ENCODE measurements at places on chromosomes 7 and 10.

- no peak for DNase-seq
Observed at GRCh38 chr7:73941836-73942551, 81.0 kb downstream of the TMEM270 start.

GRCh38 chr10:78902815-78903214, 166.0 kb upstream of the ZMIZ1 start:
- DNase-seq, result no peak

- no peak for DNase-seq
Observed at GRCh38 chr10:97090035-97090434, 95.7 kb downstream of the SLIT1 start.

- DNase-seq, result no peak
Observed at GRCh38 chr7:83964318-83964717, 230.3 kb downstream of the SEMA3A start.

DNA sequence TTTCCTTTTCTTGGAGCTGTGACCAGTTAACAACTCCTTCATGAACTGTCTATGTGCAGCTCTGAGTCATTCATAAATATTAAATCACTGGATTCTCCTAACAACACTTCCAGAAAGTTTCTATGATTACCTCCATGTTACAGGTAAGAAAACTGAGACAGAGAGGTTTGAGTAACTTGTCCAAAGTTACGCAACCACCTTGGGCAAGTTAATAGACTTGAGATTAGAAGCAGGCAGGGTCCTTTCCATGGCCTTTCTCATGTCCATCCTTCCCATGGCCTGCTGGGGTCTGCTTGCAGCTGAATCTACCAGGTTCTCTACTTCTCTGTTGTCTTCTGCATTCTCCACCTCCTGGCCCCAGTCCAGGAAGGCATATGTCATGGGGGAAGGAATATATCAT, 648.8 kb upstream of the MKI67 start:
- DNase-seq, result no peak

DNA sequence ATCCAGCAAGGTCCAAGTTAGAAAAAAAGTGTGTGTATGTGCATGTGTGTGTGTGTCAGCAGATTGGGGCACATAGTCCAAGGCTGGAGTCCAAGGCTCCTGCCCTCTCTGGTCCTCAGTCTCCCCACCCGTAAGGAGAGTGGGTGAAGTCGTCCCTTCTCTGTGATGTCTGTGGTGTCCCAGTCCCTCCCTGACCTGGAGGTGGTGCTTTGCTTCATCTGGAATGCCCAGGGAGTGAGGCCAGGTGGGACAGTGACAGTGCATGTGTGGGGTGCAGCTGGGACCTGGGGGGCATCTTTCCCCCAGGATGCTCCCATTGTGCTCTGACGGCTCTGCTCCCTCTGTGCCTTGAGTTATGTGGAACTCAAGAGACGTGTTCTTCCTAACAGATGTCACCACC, 18.0 kb downstream of the AQP1 start:
- no peak for DNase-seq

DNA sequence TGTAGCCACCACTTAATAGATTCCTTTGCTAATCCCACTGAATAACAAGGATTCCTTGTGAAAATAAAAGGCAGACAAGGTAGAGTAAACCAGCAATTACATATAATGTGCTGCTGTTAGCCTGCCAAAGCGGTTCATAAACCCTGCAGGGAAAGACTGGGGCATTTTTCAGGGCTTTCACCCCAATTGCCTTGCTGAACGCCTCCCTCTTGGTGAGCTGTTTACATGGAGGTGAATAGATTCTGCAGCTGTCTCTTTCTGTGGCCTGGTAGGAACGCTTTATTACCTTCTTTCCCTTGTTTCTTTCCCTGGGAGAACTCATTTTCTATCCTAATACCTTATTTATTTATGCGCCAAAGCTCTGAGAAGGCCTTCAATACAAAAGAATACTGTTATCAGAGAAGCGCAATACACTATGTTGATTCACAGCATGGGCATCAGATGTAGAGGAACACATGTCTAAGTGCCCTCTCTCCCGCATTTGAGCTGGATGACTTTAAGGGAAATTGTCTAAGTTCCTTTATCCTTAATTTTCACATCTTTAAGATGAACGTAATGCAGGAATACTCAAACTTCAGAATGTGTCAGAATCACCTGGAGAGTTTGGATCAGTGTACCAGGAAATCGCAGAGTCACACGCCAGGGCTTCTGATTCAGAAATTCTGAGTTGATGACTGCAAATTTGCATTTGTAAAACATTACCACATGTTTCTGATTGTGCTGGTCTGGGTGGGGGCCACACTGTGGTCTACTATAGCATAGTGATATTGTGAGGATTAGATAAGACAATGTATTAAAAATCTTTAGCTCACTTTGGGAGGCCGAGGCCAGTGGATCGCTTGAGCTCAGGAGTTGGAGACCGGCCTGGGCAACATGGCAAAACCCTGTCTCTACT, 1203.8 kb downstream of the SORCS3 start:
- DNase-seq, result no peak

DNA sequence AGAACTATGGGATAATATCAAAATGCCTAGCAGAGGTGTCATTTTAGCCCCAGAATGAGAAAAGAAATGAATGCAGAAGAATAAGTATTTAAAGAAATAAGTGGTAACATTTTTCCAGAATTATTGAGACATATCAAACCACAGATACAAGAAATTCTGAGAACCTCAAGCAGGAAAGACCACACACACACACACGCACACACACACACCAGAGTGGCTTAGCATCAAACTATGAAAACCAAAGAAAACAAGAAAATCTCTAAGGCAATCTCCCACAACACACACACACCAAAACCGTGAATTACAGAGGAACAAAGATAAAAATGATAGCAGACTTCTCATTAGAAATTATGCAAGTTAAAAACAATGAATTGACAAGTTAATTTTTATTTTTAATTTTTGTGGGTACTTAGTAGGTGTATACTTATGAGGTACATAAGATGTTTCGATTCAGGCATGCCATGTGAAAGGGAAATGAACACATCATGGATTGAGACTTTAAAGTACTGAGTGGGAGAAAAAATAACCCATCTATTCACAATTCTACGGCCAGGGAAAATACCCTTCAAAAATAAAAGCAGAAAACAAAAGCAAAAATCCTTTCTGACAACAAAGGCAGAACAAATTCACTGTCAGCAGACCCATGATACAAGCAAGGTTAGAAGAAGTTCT, 14.6 kb downstream of the PPIF start:
- DNase-seq, result no peak

DNA sequence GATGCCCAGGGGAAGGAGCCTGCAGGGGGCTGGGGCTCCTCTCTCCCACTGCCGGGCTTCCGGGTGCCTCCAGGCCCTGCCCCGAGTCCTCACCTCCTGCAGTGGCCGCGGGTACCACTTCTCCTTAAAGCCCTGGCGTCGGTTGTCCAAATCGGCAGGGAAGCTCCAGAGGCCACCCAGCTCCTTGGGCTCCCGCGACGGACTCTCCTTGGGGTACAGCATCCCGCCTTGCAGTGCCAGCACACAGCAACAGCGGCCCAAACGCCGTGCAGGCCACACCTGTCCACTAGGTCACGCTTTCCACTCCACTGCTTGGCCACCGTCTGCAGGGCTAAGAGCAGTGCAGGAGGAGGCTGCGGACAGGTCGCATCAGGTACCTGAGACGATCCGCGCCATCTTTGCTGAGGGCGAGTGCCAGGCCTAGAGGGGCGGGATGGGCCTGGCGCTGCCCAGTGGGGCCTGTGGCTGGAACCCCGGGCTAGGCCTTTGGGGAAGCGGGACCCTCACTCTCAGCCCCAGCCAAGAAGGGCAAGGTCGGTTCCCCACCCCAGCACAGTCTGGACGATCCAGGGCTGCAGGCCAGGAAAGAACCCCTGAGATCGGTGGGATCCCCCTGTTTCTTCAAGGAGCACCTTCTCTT, 47.7 kb upstream of the ZNF479 start:
- DNase-seq, result no peak

- DNase-seq, result no peak
Observed at GRCh38 chr7:130087364-130087763, 17.0 kb downstream of the KLHDC10 start.

GRCh38 chr7:73830681-73831583, at the start of gene CLDN4:
Gene CLDN4, plus strand, starts transcription at chr7:73830996. Its CDS starts 206 bp downstream, at chr7:73831202.
- DNase-seq, result no peak

GRCh38 chr7:129495987-129496386, 6.3 kb upstream of the SMKR1 start:
- DNase-seq, result no peak

DNA sequence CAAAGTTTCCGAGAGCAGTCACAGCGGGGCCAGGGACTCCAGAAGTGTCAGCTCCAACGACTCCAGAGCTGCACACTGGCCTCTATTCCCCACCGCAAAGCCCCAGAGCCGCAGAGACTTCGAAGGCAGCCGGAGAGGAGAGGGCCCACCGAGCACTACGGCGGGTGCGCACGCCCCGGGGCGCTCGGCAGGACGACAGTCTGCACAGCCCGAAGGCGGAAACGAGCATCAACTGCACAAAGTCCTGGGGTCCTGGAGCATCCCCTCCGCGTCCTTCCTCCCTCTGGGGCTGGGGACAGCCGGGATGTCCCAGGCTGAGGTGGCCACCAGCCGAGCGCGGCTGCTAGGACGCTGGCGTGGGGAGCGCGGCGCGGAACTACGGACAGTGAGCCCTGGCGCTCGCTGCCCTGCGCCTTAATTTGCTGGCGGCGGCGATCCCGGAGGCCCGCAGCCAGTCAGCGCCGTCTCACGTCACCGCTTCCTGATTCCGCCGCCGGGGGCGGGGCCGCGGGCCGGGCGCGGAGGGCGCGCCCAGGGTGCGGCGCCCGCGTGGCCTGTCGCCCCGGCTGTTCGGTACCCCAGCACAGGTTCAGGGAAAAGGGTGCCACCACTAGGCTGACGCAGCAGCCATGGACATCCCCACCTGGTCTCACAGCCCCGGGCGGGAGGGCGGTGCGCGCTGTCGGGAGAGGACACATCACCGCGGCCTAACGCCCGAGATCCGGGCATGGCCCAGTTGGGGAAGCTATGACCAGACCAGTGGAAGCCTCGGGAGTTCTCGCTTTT, at the start of gene TBX20:
TBX20 (minus strand) TSS at position 391 of the 786 bp plus-strand sequence. CDS start 480 bp downstream, outside the sequence.
- DNase-seq, result no peak

DNA sequence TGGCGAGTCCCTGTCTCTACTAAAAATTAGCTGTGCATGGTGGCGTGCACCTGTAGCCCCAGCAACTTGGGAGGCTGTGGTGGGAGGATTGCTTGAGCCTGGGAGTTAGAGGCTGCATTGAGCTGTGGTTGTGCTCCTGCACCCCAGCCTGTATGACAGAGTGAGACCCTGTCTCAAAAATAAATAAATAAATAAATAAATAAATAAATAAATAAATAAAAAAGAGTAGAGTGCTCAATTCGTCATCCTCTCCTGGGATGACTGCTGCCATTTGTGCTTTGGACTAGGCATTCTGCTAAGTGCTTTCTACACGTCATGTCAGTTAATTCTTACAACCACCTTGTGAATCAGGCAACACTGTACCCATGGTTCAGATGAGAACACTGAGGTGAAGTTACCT, 130.6 kb downstream of the DOCK1 start:
- no peak for DNase-seq

- DNase-seq, result no peak
Observed at GRCh38 chr7:108190891-108191290, 60.7 kb upstream of the LAMB4 start.

DNA sequence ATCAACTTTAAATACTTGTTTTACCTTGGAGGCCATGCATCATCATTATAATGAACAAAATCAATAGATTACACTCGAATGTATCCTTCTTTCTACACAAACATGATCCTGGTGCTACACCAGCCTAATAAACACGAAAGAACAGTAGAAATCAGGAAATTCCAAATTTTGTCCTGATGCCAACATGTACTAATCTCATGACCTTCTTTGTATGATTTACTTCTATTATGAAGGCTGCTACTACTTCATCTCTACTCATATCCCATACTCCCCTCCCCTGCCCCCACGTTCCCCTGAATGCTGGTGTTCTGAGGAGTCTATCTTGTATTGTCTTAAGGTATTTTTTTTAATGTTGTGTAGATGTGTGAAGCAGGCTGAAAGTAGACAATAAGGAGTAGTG, 315.0 kb downstream of the CACNA2D1 start:
- no peak for DNase-seq

DNA sequence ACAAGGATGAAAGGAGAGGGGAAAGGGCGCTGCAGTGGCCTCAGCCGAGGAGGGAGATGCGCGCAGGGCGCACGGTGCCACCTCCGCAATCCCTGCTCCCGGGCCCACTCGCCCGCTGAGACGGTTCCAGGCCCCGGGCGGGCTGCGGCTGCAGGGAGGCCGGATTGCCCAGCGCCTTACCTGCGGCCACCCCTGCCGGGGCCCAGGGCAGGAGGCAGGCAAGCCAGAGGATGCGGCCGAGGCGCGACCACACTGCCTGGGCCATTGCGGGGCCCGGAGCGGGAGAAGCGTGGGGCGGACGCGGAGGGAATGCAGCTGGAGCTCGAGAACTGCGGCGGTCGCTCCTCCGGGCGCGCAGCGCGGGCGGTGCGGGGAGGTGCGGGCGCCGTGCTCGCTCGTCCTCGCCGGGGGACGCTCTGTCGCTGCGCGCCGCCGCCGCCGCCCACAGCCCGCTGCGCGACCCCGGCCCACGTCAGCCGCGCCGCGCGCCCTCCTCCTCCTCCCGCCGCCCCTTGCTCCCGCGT, at the start of gene TMEM130:
TMEM130 (minus strand) TSS at position 418 of the 524 bp plus-strand sequence; CDS start at position 265, 153 bp downstream.
- DNase-seq, result no peak

GRCh38 chr10:125820701-125821100, 2.4 kb downstream of the UROS start:
- no peak for DNase-seq

GRCh38 chr7:25780904-25781303, 371.1 kb upstream of the NFE2L3 start:
- DNase-seq, result no peak

DNA sequence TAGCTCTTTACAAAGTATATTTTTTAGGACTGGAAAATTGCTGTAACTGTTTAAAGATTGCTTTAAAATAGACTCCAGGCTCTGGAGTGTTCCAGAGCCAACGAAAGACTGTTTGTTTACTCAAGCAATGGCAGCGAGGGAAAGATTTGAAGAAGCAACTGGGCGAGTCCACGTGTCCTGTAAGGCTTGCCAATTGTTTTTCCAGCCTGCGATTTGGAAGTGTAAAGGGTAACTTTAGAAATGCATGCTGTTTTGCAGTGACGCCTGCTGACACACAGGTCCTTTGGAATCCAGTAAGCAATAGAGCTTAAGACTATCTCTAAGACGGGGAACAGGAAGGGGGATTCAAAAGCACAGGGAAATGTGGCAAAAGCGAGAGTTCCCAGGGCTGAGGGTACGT, 55.8 kb downstream of the TACC2 start:
- no peak for DNase-seq

DNA sequence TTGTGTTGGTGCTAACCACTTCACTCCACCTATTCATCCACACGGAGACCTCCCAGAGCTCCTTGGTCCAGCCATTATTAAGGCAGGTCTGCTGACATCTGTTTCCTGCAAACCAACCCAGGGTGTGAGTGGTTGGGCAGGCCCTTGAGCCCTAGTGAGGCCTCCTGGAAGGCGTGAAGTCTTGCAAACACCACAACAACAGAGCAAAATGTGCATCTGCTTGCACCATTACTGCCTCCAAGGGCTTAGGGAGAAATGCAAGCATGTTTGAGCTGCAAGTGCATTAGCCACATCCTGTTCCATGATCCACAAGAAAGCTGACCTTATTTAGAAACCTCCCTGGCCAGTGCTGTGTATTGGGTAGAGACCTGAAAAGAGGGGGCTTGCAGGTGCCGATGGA, 325.5 kb downstream of the GRID1 start:
- no peak for DNase-seq

GRCh38 chr7:4749363-4749762, 26.1 kb upstream of the AP5Z1 start:
- no peak for DNase-seq

- no peak for DNase-seq
Observed at GRCh38 chr7:34749446-34749845, 91.4 kb downstream of the NPSR1 start.
